NCI-H2171 (cell line): ENCODE measurements at places on chromosomes 6 and 20.

- no peak for DNase-seq
Observed at GRCh38 chr6:88910922-88911778, 52.3 kb downstream of the RNGTT start.

GRCh38 chr6:66508433-66508832 lies 801.4 kb upstream of the EYS start:
- DNase-seq: no peak

- no peak for DNase-seq
Observed at GRCh38 chr6:24980507-24981385, 45.0 kb upstream of the RIPOR2 start.

DNA sequence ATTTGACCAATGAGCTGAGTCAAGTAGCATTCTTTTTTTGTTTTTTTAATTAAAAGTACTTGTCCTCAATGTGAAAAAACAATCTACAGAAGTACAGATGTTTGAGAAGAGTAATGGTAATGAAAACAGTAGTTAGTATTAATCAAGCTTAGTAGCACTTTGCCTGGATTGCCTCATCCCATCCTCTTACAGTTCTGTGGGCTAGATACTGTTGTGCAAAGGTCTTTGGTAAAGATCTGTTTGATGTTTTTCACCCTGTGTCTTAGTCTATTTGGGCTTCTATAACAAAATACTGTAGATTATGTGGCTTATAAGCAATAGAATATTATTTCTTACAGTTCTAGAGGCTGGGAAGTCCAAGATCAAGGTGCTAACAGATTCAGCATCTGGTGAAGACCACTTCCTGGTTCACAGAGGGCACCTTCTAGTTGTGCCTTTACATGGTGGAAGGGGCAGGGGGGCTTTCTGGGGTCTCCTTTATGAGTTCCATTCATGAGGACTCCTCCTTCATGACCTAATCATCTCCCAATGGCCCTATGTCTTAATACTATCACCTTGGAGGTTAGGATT lies 84.3 kb downstream of the SHLD1 start:
- no peak for DNase-seq

GRCh38 chr6:52337633-52338290 lies 24.2 kb upstream of the PAQR8 start:
- no peak for DNase-seq

DNA sequence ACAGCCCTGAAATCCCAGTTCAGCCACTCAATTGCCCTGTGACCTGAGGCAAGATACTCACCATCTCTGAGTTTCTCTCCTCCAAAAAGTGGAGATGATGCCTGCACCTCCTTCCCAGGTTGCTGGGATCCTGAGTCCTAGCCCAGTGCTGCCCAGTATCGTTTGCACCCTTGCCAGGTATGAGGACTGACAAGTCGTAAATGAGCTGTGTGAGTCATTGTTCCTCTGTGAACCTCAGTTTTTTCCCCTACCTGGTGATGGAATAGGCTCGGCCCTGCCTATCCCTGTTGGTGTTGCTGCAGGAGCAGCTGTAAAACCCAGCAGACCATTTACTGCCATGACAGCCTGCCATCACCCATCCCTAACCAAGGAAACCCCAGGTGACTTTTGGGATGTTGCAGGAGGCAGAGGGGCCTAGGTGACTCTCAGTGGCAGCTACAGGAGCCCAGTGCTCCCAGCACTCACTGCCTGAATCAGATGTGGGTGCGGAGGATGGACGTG lies 229.3 kb downstream of the SYNDIG1 start:
- DNase-seq: no peak

GRCh38 chr6:154537511-154538325 lies 27.2 kb upstream of the CNKSR3 start:
- no peak for DNase-seq

DNA sequence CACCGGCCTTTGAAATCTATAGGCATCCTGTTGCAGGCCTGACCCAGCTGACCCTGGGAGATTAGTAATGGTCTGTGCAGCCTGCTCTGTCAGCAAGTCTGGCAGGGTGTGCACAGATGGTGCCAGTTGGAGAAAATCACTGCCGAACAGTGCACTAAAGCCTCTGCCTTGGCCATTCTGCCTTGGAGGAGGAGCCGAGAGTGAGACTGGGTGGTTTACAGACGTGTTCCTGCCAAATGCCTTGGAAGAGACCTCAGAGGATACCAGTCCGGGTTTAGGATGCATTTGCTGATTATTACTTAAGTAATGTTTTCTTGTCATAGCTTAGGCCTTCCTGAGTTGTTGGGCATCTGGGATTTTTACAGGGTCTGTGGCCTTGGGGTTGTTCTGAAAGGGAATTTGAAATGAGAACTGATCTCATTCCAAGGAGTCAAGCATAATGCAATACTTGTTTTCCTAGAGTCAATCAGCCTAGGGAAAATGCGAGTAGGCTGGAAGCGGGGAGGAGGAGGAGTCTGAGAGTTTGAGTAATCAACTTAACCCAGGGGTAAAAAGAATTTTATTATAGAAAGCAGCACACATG lies 292.1 kb downstream of the SOX4 start:
- DNase-seq: peak; percentile 39

DNA sequence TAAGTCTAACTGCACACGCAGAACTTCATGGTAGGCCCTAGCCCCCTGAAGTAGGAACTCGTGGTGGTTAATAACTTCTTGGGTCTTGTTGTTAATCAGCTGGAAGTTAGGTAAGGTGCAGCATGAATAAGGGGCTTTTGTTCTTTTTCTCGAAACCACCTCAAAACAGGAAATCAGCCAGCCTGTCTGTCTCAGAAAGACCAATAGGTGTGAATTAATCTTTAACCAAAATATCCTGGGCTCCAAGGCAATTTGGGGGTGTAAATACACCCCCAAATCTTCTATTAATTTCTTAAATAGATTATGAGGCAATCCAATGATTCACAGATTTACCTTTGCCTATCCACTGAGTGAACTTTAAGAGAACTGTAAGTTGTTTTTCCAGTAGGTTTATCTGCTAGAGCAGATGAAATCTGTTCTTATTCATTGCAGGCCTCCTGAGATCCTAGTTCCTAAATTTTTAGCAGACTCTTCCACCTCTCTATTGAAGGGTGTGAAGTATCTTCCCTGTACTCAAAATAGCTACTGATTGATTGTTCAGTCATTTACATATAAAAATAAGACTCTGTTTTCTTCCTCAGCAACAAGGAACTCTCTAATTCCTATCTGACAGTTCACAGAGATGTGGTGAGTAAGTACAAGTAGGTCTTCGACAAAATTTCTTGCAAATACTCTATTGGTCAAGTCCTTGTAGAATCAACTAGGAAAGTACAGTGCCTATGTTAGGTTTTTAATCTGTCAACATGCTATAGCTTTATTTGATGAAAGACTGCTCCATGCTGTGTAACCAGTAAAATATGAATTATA lies 427.1 kb upstream of the NOX3 start:
- DNase-seq: no peak

GRCh38 chr6:7047128-7047527 lies 60.6 kb upstream of the RREB1 start:
- no peak for DNase-seq

- DNase-seq: no peak
Observed at GRCh38 chr6:43285832-43286231, 12.2 kb upstream of the SLC22A7 start.

GRCh38 chr6:144683216-144684070 lies 398.3 kb downstream of the UTRN start:
- no peak for DNase-seq
